Natural killer cell treated with Interleukin-12 subunit alpha and Interleukin-12 subunit beta and Interleukin-15 and Interleukin-18, amount 100 ng/mL, for 72 hours (primary cell): ENCODE measurements at places on chromosomes 12 and 14. TPM values are rescaled to one million over a fixed set of nuclear protein-coding genes. Genes with fewer than 3 reads are reported as not detected.

TEDC1 gene
- total RNA-seq, result 25.1 TPM

CYP46A1 gene
- total RNA-seq, result not detected

TRIM9 gene
- 0.11 TPM for total RNA-seq

NPAS3 gene
- total RNA-seq, result not detected

- DNase-seq, result peak; percentile 74
Observed at GRCh38 chr12:48988030-48988649, 10.0 kb downstream of the WNT1 start.

DNA sequence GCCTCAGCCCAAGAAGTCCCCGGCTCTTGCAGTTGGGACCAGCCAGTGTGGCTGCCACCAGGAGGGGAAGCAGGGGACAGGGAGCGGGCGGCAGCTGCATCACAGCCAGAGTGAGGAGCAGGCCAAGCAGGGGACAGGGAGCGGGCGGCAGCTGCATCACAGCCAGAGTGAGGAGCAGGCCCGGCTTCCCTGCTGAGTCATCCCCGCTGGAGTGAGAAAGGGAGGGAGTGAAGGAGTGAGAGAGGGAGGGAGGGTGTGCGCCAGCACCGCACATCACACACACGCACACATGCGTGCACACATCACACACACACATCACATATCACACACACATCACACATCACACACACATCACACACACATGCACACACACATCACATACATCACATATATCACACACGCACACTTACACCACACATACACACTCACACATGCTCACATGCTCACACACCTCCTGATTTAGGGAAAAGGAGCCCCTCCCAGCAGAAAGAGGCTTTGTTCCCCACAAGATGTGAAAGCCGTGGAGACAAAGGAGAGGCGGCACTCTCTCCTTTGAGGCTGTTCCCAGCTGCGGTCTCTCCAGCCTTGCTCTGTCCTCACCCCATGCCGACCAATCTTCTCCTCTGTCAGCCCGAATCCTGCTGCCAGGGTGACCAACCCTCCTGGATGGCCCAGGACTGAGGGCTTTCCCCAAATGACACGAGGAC lies 16.7 kb upstream of the ZDHHC22 start:
- no peak for DNase-seq

DNA sequence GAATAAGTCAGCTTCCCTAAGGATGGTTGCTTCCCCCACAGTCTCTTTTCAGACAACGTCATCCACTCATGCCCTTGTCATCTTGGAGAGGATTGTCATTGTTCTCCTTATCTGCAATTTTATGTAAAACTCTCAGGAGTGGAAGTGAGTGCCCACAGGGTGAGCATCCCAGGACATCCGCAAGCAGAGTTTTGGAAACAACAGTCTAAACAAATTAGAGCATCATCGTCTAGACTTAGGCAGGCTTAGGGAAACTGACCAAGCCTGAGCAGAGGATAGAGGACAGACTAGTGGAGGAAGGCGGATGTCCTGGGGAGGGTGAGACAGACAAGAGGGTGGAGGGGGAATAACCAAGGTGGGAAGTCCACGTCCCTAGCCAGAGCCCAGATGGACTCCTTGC lies 63.7 kb upstream of the BDKRB2 start:
- DNase-seq, result no peak

GRCh38 chr12:3527181-3527580 lies 36.2 kb downstream of the PRMT8 start:
- no peak for DNase-seq

DNA sequence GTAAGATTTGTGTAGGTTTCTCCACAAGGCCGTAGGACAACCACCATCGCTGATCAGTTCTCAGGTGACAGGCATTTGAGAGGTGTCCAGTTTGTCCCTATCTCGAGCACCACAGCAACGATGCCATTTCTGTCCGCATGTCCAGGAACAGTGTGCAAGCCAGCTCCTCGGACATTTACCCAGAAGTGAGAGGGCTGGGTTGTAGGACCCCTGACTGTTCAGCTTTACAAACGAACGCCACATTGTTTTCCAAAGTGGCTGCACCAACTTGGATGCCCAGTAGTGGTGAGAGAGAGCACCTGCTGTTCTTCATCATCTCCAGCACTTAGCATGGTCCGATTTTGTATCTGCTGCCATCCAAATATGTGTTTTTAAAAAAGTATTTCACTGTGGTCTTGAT lies 38.6 kb downstream of the CYP46A1 start:
- no peak for DNase-seq

DNA sequence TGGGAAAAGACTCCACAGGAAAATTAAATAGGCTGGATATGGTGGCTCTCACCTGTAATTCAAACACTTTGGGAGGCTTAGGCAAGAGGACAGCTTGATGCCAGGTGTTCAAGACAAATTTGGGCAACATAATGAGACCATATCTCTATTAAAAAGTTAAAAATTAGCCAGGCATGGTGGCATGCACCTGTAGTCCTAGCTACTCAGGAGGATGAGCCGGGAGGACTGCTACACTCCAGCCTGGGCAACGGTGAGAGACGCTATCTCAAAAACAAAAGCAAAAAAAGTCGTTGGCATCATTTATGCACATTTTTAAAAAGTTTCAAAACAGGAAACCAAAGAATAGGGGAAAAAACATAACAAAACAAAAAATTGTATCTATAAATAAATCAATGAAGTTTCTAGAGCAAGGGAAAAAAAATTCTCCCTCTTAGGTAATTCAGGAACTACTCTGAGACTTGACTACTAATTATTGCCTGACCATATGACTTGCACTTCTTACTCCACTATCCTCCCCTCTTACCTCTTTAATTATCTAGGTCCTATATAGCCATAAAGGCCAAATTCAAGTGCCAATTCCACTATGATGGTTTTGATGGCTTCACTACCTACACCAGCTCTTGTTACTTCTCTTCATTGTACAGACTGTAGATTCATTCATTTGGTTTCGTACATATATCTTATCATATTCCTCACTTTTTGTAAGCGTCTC lies 1.6 kb downstream of the METTL3 start:
- no peak for DNase-seq

- no peak for DNase-seq
Observed at GRCh38 chr12:92370828-92371227, 225.2 kb upstream of the BTG1 start.

- DNase-seq, result no peak
Observed at GRCh38 chr14:70283156-70283555, 76.3 kb downstream of the COX16 start.

DNA sequence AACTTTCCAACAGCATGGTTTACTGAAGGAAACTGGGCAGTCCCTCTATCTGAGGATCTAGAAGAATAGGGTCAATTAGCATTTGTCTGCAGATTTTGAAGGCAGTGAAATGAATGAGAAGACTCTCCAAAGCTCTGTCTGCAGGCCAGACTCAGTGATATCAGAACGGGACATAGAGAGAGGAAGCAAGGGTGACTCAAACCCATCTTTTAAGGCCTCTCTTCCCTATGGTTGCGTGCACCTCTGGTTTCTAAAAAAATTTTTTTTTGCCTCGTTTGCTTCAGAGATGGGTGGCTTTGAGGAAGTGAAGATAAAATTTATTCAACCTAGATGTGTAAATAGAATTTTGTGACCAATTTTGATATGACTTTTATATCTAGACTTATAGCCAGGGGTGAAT lies 71.9 kb upstream of the HOXC13 start:
- no peak for DNase-seq

DNA sequence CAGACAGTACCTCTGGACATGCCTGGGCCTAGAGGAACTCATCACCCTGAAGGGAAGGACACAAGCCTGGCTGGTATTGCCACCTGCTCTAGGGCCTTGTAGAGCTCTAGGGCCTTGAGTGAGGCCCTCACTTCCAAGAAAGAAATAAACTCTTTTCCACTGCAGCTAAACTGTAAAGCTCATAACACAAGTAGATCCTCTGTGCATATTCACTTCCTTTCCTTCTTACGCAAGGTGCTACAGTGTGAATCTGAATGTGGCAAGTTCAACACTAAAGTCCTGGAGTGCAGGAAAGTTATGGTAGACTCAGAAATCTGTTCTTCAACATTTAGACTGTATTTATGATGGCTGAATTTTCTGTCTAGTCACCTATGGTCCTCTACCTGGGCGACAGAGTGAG lies 14.5 kb downstream of the RNASE3 start:
- no peak for DNase-seq

DNA sequence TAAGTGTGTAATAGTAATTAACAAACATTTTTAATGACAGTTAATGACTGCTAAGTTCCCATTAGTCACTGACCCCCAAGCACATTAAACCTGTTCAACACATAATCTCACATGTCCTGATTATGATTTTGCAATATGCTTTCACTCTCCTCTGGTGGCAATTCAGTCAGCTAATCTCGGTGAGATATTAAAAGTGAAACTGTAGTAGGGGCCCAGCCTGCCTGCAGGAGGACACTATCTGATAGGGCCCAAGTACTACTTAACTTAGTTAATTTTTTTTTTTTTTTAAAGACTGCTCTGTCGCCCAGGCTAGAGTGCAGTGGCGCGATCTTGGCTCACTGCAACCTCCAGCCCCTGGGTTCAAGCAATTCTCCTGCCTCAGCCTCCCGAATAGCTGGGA lies 48.8 kb downstream of the CIT start:
- no peak for DNase-seq

DNA sequence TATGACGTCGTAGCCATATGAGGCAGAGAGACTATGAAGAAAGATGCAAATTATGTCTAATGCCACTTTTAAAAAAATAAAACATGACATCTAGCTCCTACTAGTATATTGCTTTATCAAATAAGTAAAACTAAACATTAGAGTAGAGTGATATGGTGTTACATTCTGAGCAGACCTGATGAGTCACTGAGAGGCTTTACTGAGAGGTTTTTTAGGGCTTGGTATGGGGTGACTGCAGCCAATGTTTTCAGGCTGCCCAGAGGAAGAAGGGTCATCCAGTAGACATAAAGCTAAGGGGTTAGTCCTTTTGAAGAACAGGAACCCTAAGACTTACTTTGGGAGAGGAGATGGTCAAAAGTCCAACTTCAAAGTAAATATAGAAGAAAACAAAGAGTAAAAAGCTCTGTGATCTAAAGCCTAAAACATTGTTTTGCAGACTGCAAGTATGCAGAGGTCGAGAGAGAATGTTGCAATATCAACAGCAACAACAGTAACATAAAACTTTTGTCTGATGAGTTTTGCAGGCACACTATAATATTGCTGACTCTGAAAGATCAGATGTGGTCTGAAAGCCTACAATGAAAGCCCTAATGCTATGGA lies 774.7 kb downstream of the TMTC2 start:
- no peak for DNase-seq
